ENCODE measurements at places on chromosomes 1 and 21.

- DNase-seq, result no peak
These were observed 12.0 kb upstream of the WNT3A start for GRCh38 chr1:227994632-227995300.

- no peak for DNase-seq
These were observed 123.6 kb downstream of the PEX14 start for GRCh38 chr1:10598389-10598702.

- DNase-seq, result no peak
These were observed 22.9 kb upstream of the SUMO3 start for GRCh38 chr21:44840771-44841170.

GRCh38 chr1:26177182-26177684 lies at the start of gene CNKSR1:
TSS of gene CNKSR1 (plus strand) at chr1:26177491. CDS start at chr1:26177548, 57 bp downstream.
- no peak for DNase-seq

DNA sequence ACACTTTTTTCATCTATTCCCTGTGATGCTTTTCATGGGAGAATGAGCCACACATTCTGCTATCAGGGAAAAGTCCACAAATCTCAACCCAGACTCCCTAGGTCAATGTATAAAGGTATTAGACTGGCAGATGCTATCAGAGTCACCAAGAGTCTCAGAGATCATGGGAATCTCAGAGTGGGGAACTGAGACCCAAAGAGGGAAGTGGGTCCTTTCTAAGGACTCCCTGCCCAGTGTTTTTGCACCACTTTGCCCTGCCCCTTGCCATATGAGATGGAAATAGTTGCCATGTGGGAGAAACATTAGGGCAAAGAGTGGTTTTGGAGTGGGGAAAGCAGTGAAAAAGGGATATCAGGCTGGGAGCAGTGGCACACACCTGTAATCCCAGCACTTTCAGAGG lies 19.1 kb upstream of the AZIN2 start:
- no peak for DNase-seq

- DNase-seq, result no peak
These were observed 219.6 kb downstream of the MRPL39 start for GRCh38 chr21:25387665-25388064.

GRCh38 chr21:39972471-39972870 lies 105.2 kb downstream of the PCP4 start:
- DNase-seq, result no peak
